ENCODE measurements at places on chromosomes 16 and 17. TPM values are rescaled to one million over a fixed set of nuclear protein-coding genes. Genes with fewer than 3 reads are reported as not detected.

CHD9NB gene
- total RNA-seq, result 10.9 TPM

CACNG1 gene
- total RNA-seq, result not detected

DNA sequence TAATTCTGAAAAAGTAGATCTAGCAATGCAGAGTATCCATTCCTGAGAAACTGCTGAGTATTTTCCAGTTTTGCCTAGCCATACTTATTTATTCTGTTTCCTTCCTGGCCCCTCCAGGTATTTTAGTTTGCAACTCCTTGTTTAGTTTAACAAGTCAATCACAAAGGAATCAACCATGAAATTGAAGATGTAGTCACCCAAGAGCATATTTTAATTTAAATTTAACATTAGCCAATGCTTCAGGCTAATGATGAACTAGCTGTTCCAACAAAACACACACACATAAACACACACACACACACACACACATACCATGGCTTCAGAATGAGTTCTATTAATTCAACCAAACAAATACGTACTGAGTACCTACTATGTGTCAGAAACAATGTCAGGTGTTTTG lies 332.8 kb upstream of the ERCC4 start:
- no peak for DNase-seq

GRCh38 chr17:58276423-58276822 lies 4.3 kb downstream of the MPO start:
- no peak for DNase-seq

- no peak for DNase-seq
These were observed 59.3 kb downstream of the USP10 start for GRCh38 chr16:84759061-84759460.

NPIPA2 gene
- 1.2 TPM for total RNA-seq

DNA sequence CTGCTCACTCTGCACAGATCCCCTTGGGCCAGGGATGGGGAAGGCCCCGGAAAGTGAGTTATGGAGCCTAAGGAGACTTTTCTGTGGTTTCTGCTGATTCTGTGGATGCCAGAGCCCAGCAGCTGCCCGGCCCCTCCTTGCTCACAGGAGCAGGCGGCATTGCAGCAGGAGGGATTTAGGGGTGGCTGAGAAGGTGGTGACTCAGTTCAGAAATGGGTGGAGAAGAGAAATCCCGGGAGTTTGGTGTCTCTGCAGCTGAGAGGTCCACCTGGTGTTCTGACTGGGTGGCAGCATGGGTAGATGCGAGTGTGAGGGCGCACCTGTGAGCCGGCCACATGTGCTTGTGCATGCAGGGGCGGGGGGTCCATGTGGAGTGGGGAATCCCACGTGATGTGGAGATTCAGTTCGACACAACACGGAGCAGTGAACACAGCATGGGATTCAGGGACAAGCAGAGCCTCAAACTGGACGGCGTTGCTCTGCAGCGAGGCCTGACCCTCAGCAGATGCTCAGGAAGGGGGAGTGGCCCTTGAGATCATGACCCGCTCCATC lies 16.0 kb upstream of the SPPL2C start:
- no peak for DNase-seq

GRCh38 chr16:12500771-12501170 lies 302.9 kb downstream of the CPPED1 start:
- no peak for DNase-seq
